ENCODE measurements at places on chromosomes 1 and 21.

DNA sequence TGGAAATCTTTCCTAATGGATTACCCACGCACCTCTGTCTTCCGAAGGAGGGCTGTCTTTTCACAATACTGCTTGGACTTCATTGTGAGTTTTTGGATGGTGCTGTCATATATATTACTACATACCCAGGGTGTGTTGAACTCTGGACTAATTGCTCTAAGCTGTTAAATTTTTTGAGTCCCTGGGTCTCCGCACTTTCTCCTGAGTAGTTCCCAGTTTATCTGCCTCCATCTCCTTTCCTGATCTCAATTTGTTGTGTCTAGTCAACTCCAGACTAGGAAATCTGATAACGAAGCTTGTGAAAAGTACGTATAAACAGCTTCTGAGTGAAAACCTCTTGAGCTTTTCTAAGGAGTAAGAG lies 211.1 kb downstream of the ROR1 start:
- no peak for DNase-seq

GRCh38 chr1:68210829-68211228 lies 21.5 kb downstream of the WLS start:
- no peak for DNase-seq

GRCh38 chr1:162939035-162939434 lies 78.1 kb upstream of the CCDC190 start:
- DNase-seq, result no peak

- no peak for DNase-seq
Measured at GRCh38 chr21:37422382-37422781, 55.8 kb downstream of the DYRK1A start.

GRCh38 chr1:55694310-55694801 lies 479.2 kb upstream of the USP24 start:
- DNase-seq, result no peak

DNA sequence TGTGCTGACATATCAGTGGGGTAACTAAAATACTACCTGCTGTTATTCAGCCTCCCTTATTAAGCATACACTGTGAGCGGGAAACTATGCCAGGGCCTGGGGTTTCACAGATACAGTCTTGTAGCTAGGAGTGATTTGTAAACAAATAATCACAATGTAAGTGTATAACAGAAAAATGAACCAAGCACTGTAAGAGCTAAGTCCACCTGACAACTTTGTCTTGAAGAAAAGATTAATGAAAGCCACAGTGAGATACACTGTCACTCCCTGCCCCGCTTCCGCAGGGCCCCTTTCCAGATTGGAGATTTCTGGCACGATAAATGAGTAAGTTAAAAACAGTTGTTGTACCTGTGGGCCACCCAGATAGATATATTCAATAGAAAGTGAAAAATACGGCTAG lies 4.8 kb downstream of the RCAN3 start:
- DNase-seq, result peak; percentile 53

DNA sequence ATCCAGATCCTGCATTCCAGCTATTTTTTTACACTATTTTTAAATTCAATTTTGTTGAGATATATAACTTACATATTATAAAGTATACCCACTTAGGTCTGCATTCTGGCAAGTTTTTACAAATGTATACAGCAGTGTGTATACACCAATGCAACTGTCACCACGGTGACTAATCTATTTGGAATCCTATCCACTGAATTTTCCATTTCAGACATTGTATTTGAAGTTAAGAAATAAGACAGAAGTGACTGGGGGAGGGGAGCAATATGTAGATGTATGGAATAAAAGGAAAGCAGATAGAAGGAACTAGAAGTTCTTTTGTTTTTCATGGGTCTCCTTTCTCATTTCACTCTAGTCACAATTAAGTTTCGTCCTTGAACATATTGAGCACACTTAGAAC lies 431.5 kb upstream of the CHRM3 start:
- DNase-seq, result no peak

DNA sequence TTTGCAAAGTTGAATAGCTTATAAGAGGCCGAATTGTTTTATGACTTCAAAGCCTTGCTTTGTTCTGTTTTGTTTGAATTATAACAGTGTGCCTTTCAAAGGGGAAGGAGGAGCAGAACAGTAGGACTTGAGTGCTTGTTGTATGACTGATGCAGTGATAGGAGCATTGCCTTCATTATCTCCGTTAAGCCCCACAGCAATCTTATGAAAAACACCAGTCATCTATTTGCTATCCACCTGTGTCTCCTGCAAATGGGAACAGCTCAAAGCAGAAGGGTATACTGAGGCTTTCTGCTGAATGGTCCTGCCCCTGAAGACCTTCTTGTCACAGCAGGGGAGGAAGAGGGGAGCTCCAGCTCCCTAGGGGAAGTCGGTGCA lies 127.5 kb downstream of the RNF220 start:
- no peak for DNase-seq

Measured in activated naive CD4-positive, alpha-beta T cell treated with anti-CD3 and anti-CD28 coated beads for 36 hours (primary cell).